Motor neuron (in vitro differentiated cells): ENCODE measurements at places on chromosomes 2 and 18. TPM values are rescaled to one million over a fixed set of nuclear protein-coding genes. Genes with fewer than 3 reads are reported as not detected.

REG1B gene
- total RNA-seq, result not detected in 2 replicates

ZNF24 gene
- total RNA-seq, result 38.9 and 43.1 TPM in 2 replicates

FTCDNL1 gene
- 3.7 and 4.0 TPM in 2 replicates for total RNA-seq

CCDC74A gene
- total RNA-seq, result 10.0 and 12.3 TPM in 2 replicates

YIPF4 gene
- total RNA-seq, result 11.8 and 32.4 TPM in 2 replicates

GNLY gene
- total RNA-seq, result 0.46 TPM in 1 of 2 replicates, not detected in the other

GRCh38 chr2:234029150-234029733 is 21.3 kb upstream of the SPP2 start:
- no peak for ATAC-seq

GRCh38 chr2:60661073-60661738 is 94.9 kb upstream of the PAPOLG start:
- ATAC-seq, result no peak

- no peak for ATAC-seq
Measured at GRCh38 chr2:71468279-71469015, 15.1 kb downstream of the DYSF start.

- ATAC-seq, result no peak
Measured at GRCh38 chr18:36386150-36386920, 88.8 kb downstream of the FHOD3 start.

DNA sequence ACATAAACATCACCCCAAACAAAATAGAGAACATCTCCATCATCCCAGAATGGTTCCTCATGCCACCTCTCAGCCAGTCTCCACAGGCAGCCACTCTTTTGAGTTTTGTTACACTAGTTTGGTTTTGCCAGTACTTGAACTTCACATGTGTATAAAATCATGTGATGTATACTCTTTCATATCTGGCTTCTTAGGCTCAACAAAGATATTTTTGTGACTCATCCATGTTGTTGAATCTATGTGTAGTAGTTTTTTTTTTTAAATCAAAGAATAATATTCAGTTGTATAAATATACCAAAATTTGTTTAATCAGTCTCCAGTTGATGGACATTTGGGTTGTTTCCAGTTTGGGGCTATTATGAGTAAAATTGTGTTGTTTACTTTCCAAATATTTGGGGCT is 75.9 kb downstream of the PMS1 start:
- ATAC-seq, result no peak

DNA sequence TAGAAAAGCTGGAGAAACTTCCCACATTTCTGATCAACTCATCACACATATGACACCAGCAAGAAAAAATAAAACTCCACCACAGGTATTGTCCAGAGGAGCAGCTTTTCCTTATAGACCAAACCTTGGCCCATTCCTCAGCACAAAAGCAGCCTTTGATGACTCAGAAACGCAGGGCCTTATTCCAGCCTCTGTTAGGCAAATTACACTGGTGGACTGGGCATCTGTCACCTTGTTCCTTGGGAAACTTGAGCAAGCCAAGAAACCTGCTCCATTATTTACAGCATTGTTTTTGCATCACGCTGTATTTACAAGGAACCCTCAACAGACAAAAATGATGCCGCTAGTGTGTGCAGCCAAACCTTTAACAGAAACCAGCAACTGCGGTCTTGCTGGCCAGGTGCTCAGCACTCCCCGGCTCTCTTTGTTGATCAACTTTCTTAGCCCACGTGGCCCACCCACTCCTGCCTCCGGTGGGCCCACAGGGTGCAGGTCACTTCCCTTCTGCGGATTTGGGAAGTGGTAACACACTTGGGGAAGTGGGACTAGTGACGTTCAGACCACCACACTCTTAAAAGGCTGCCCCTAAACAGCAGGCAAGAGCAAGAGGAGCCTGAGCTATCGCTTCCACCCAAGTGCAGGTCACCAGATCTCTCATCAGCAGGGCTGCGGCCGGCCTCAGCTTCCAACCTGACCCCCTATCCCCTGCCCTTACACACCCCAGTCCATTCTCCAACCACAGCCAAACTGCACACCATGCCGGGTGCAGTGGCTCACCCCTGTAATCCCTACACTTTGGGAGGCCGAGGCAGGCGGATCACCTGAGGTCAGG is 1.5 kb downstream of the AP1S3 start:
- ATAC-seq, result no peak

GRCh38 chr2:31558401-31559295 is 22.1 kb downstream of the SRD5A2 start:
- ATAC-seq, result no peak

GRCh38 chr2:96176661-96177060 is 31.4 kb upstream of the DUSP2 start:
- ATAC-seq, result no peak

DNA sequence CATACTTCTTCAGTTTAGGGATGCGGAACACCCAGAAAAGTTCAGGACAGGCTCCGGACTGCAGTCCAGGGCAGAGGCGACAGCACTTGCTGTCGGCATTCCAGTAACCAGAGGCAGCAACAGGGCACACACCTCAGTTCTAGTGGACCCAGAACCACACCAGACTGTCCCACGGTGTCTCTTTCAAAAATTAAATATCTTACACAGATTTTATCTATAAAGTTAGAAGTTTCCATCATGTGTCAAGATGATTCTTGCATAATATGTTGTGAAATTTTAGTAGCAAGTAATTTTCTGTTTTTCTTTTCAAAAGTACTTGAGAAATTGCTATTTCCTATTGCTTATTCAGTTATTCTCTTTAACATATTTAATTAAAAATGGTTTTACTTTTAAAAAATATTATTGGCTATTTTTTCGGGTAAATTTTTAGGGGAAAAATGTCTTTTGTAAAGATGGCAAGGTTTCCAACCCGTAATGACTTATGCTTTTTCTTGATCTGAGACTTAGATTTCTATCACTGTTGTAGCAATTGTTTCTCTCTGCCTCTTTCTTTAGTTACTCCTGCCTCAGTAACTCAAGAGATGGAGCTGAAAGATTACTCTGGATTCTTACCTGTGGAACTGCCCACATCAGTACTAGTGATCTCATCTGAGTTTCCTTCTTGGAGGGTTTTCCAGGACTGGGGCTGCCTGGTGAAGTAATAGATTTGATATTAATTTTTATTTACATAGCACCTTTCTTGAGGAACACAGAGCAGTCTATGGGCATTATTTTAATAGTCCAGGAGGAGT is 182.7 kb downstream of the LTBP1 start:
- ATAC-seq, result no peak

DNA sequence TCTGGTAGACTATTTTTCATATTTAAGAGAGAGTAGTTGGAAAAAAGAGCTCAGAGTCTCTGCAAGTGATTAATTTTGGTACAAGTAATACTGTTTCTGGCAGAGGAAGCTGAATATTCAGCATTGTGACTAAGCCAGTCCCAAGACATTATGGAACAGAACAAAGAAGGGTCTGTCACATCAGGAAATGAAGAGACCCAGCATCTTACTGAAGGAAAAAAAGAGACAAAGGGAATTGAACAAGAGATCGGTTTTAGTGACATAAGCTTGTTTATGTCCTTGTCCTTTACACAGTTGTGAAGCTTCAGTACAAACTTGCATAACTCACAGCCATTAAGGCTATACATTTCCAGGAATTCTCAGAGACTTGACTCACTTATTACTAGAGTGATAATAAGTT is 568.5 kb upstream of the SLC8A1 start:
- peak; percentile 81 for ATAC-seq

GRCh38 chr2:85273738-85274731 is 53.8 kb downstream of the TGOLN2 start:
- no peak for ATAC-seq
